ENCODE measurements at places on chromosomes 7 and 10. TPM values are rescaled to one million over a fixed set of nuclear protein-coding genes. Genes with fewer than 3 reads are reported as not detected.

DNA sequence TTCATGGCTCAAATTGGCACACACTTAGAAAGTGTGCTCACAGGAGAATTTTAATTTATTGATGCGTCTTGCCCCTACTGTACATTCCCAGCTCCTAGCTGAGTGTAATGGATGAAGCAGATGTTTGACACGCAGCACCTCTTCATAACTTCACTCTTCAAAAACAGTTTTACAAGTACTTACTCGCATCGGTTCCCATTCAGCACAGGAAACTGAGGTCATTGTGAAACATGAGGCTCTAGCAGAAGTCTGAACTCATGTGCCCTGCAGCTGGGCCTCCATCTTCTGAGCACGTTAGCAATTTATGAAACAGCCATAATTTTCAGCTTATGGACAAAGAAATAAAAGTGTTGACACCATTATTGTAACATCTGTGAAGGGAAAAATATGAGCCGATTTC, 558.9 kb upstream of the MGMT start:
- H3K36me3 ChIP-seq: no peaks in the 10 kb centered on the region
- no peak for DNase-seq
- H3K4me3 ChIP-seq: no peak overlapping the region
- no peaks in the 10 kb centered on the region for H3K4me1 ChIP-seq
- H3K27me3 ChIP-seq: peaks cover 7% of the 10 kb centered on the region

GRCh38 chr7:77696643-77697534, 630 bp downstream of the RSBN1L start:
- peak overlapping the region; percentile 83 for H3K4me3 ChIP-seq
- peak overlapping the region; percentile 97 for H3K27ac ChIP-seq
- peaks cover 26% of the 10 kb centered on the region for H3K4me1 ChIP-seq
- DNase-seq: peak; percentile 70

The ATRNL1 gene
- 9.3 TPM for total RNA-seq

DNA sequence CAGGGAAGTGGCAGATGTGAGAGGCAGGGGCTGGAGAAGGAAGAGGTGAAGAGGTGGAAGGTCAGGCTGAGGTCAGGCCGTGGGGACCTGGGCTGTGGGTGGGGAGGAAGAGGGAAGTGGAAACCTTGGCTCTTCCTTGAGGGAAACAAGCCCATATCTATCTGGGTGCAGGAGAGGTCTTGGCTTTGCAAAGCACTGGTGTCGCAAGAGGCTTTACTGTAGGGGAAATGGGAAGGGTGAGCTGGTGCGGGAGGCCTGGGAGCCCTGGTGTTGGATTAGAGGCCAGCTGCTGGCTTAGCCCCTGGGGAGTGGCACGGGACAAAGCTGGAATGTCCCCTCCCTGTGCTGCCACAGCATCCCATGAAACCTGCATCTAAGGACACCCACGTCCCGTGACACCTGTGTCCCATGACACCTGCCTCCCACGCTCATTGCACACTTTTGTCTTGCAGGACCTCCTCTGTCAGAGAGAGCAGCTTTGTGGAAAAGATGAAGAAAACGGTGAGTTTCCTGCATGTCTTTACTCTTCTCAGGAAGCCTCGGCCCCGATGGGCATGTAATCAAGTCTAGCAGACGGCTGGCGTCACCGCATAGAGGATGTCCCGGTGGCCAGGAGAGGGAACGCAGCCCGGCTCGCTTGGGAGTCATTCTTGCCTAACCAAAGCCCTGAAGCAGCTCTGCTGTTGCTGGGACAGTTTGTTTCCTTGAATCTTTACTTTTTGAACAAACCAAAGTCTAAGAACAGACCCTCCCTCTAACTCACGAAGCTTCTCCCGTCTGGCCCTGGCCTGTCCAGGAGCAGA, 22.2 kb downstream of the TMEM120A start:
- peaks cover 13% of the 10 kb centered on the region for H3K4me1 ChIP-seq
- H3K4me3 ChIP-seq: no peak overlapping the region
- H3K36me3 ChIP-seq: peaks cover 48% of the 10 kb centered on the region
- DNase-seq: no peak

GRCh38 chr10:122374859-122375678, 561 bp downstream of the PLEKHA1 start:
- no peaks in the 10 kb centered on the region for H3K27me3 ChIP-seq
- H3K27ac ChIP-seq: peak overlapping the region; percentile 98
- H3K4me1 ChIP-seq: peaks cover 13% of the 10 kb centered on the region
- peak overlapping the region; percentile 71 for H3K4me3 ChIP-seq

The TEX47 gene
- not detected for total RNA-seq

The CYP17A1 gene
- total RNA-seq: not detected

DNA sequence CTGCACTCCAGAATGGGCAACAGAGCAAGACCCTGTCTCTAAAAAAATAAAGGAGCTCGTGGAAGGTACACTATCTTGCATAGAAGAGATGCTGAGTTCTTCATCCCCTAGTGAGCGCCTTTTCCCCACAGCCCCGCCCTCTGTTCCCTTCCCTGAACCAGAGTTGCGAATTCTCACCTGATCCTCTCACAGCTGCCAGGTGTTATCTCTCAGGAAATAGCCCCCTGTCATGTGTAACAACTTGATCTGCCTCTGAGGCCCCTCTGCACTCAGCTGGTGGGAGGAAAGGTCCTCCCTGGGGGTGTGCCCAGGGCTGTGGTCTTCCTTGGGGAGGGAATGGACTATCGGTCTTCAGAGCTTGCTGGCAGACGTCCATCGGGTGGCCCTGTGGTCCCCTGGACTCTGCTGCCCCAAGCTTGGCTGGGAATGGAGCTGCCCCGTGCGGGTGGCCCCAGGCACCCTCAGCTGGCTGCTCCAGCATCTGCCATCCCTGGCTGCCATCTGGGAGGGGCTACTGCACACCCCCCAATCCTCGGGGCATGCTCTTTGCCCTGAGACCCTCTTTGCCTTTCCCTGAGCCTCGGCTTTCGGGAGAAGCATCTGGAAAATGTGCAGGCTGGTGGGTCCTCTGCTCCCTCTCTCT, 21.7 kb upstream of the BNIP3 start:
- no peak for DNase-seq
- H3K4me1 ChIP-seq: peaks cover 5% of the 10 kb centered on the region
- H3K27me3 ChIP-seq: no peaks in the 10 kb centered on the region
- no peaks in the 10 kb centered on the region for H3K36me3 ChIP-seq

The LRIT1 gene
- not detected for total RNA-seq

DNA sequence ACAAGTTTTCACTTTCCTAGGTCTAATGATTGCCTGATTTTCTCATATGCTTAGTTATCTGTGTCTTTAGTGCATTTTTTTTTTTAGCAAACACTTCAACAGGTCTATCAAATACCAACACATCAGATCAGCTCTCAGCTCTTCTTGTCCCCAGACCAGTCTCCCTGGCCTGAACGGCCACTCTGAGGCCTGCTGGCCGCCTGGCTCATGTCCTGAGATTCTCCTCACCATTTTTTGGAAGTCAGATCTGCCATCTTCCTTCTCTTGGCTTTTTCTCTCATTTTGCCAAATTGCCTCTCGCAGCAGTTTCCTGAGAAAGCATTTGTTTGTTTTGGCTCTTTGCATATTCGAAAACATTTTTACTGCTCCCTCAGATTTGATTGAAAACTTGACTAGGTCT, 29.3 kb downstream of the PPP2R2D start:
- H3K27me3 ChIP-seq: no peaks in the 10 kb centered on the region
- H3K36me3 ChIP-seq: peaks cover 5% of the 10 kb centered on the region
- no peak overlapping the region for H3K27ac ChIP-seq
- no peak overlapping the region for H3K4me3 ChIP-seq
- peaks cover 14% of the 10 kb centered on the region for H3K4me1 ChIP-seq

The GPR26 gene
- not detected for total RNA-seq

DNA sequence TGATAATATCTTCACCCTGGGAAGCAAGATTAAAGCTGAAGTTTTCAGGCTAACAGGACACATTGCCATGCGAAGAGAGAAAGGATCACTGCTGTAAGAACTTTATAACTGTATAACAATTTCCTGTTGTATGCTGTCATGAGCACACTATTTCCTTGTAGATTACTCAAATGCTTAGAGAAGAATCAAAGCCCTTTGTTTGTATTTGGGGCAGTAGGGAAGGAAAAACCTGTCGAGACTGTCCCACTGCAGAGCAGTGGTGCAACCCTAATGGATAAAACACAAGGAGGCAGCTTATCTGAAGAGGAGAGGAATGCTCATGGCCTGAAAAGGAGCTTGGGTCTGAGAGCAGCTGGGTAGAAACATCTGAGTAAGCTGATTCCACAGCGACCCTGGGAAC, 327.7 kb upstream of the NPSR1 start:
- DNase-seq: no peak
- H3K27me3 ChIP-seq: peaks cover 2% of the 10 kb centered on the region
- H3K27ac ChIP-seq: no peak overlapping the region
- no peak overlapping the region for H3K4me3 ChIP-seq

DNA sequence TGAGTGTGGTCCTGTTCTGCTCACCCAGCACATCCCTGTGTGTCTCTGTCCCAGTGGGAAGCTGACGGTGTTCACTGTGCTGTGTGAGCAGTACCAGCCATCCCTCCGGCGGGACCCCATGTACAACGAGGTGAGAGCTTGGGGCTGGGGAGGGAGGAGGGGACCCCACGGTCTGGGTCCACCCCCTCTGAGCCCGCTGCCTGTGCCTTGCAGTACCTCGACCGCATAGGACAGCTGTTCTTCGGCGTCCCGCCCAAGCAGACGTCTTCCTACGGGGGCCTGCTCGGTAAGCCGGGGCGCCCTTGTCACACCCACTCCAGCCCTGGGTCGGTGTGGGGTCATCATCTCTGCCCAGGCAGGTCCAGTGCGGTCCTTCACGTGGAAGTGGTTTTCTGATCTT, 17.3 kb downstream of the GET4 start:
- H3K4me3 ChIP-seq: no peak overlapping the region
- DNase-seq: no peak
- H3K27me3 ChIP-seq: no peaks in the 10 kb centered on the region
- peaks cover 9% of the 10 kb centered on the region for H3K4me1 ChIP-seq
- peaks cover 44% of the 10 kb centered on the region for H3K36me3 ChIP-seq
- H3K27ac ChIP-seq: no peak overlapping the region

The CPXM2 gene
- total RNA-seq: 0.92 TPM

- no peak overlapping the region for H3K4me3 ChIP-seq
- H3K27me3 ChIP-seq: no peaks in the 10 kb centered on the region
- DNase-seq: peak; percentile 62
- peaks cover 7% of the 10 kb centered on the region for H3K4me1 ChIP-seq
- no peaks in the 10 kb centered on the region for H3K36me3 ChIP-seq
- H3K27ac ChIP-seq: peak overlapping the region; percentile 13
Observed at GRCh38 chr10:80443531-80443974, 10.6 kb upstream of the TSPAN14 start.

- no peaks in the 10 kb centered on the region for H3K36me3 ChIP-seq
- H3K4me3 ChIP-seq: no peak overlapping the region
- no peak overlapping the region for H3K27ac ChIP-seq
- H3K27me3 ChIP-seq: peaks cover 20% of the 10 kb centered on the region
Observed at GRCh38 chr7:27134392-27134791, 3.8 kb upstream of the HOXA4 start.

GRCh38 chr10:21293518-21294356, 231.7 kb downstream of the SKIDA1 start:
- H3K4me1 ChIP-seq: no peaks in the 10 kb centered on the region
- no peak overlapping the region for H3K27ac ChIP-seq
- H3K27me3 ChIP-seq: no peaks in the 10 kb centered on the region
- H3K36me3 ChIP-seq: no peaks in the 10 kb centered on the region
- DNase-seq: no peak

- H3K27ac ChIP-seq: no peak overlapping the region
- H3K27me3 ChIP-seq: peaks cover 4% of the 10 kb centered on the region
- no peak overlapping the region for H3K4me3 ChIP-seq
- no peaks in the 10 kb centered on the region for H3K4me1 ChIP-seq
- no peak for DNase-seq
- no peaks in the 10 kb centered on the region for H3K36me3 ChIP-seq
Observed at GRCh38 chr7:42493436-42494198, 256.6 kb upstream of the GLI3 start.

GRCh38 chr7:101161692-101162471, 3.5 kb downstream of the VGF start:
- no peak for DNase-seq
- H3K4me3 ChIP-seq: no peak overlapping the region
- peaks cover 13% of the 10 kb centered on the region for H3K36me3 ChIP-seq

DNA sequence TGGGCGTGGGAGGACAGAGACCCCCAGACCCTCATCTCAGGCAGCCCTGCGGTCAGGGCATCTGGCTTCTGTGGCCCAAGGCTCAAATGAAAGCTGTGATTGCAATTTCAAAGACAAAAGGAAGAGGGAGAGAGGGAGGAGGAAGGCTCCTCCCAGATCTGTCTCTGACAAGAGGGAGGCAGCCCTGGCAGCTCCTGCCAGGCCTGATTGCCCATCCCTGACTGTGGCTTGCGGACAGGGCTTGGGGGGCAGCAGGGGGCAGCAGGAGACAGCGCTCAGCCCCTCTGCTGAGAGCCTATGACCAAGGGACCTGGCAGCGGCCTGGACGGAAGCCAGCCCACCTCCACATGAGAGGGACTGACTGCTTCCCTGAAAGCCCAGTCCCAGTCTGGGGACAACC, 91.8 kb downstream of the PTPRN2 start:
- H3K27me3 ChIP-seq: no peaks in the 10 kb centered on the region
- H3K36me3 ChIP-seq: no peaks in the 10 kb centered on the region
- H3K27ac ChIP-seq: no peak overlapping the region
- no peak for DNase-seq
- H3K4me3 ChIP-seq: no peak overlapping the region

Data from liver (tissue), 10 donors.